Type B pancreatic cell (in vitro differentiated cells): ENCODE measurements at places on chromosomes 13 and 19. TPM values are rescaled to one million over a fixed set of nuclear protein-coding genes. Genes with fewer than 3 reads are reported as not detected.
A peak's percentile ranks its signal among the peaks of the same experiment; 100 is the strongest.

STARD13 gene
- 12.1 and 24.7 TPM in 2 replicates for total RNA-seq

CCDC61 gene
- total RNA-seq = 16.9 and 19.4 TPM in 2 replicates

NUP62 gene
- total RNA-seq = 77.4 and 88.8 TPM in 2 replicates

LRP3 gene
- 24.2 and 49.6 TPM in 2 replicates for total RNA-seq

DNA sequence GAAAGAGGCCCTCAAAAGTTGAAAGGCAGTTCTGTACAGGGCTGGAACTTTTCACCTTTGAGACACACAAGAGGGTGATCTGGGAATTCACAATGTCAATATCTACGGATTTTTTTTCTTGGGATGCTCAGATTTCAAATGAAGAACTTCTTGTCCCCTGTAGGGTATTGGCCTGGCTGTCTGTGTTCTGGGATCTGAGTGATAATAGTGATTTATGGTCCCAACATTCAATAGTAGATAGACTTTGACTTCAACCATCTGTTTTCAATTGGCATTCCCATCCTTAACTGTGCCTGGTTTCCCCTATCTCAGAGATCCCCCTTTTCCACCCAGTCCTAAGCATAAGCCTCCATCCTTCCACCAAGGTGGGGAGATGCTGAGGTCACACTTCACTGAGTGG is 274.1 kb downstream of the COG6 start:
- H3K4me1 ChIP-seq = peaks cover 22% of the 10 kb centered on the region
- no peak for DNase-seq
- no peak overlapping the region for H3K27ac ChIP-seq
- peaks cover 4% of the 10 kb centered on the region for H3K36me3 ChIP-seq
- H3K27me3 ChIP-seq = no peaks in the 10 kb centered on the region
- no peak overlapping the region for H3K4me3 ChIP-seq

GRCh38 chr13:86559901-86560300 is 760.7 kb upstream of the SLITRK6 start:
- DNase-seq = no peak
- H3K4me3 ChIP-seq = no peak overlapping the region
- no peaks in the 10 kb centered on the region for H3K27me3 ChIP-seq
- no peak overlapping the region for H3K27ac ChIP-seq
- no peaks in the 10 kb centered on the region for H3K4me1 ChIP-seq
- no peaks in the 10 kb centered on the region for H3K36me3 ChIP-seq

DNA sequence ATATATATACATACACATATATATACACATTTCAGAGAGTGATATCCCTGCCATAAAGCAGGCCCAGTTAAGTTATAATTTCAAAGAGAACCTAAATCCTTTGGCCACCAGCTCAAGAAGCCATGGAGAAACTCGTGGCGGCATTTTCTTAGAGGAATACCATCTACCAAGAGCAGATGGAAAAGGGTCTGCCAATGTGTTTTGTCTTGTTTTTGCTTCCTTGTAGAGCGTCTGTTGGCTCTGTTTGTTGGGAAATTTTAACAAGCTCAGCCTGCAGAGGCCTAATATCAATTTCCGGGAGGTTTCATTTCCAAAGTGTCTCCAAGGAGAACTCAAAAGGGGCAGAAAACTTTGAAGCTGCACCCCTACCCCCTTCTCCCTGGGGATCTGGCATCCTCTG is 140.5 kb downstream of the IER2 start:
- no peaks in the 10 kb centered on the region for H3K36me3 ChIP-seq
- DNase-seq = no peak
- no peak overlapping the region for H3K4me3 ChIP-seq
- no peak overlapping the region for H3K27ac ChIP-seq

DNA sequence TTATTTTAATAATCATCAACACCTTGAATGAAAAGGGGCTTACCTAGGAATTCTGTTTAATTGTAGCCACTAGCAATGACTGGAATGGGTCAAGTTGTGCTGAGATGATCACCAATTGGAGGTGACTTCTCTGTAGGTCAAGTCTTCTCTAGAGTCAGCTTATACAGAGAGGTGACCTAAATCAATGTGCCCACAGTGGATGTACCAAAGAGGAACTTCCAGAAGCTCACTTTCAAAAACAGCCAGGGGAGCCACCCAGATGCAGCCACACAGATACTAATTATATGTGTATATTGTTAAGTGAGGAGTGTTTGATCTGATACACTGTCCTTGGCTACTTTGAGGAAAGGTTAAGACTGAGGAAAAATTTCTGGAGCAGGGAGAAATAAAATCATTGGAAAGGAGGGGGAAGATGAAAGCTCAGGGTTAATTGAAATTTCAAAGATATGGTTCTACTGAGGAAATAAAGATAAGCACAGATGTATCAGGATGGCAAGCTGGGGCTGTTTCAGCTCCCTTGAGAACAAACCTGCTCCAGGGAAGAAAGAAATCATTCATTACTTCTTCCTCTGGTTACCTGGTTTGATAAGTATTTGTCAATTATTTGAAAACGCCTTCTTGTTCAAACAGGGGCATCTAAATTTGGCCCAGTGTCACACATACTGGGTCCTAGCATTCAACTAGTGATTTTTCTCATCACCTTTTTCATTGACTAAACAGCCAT is 5.1 kb downstream of the GPR183 start:
- H3K36me3 ChIP-seq = peaks cover 18% of the 10 kb centered on the region
- no peak overlapping the region for H3K27ac ChIP-seq
- H3K4me3 ChIP-seq = no peak overlapping the region
- H3K27me3 ChIP-seq = no peaks in the 10 kb centered on the region

GRCh38 chr19:17610384-17610783 is 54.9 kb downstream of the COLGALT1 start:
- no peak for DNase-seq
- H3K4me1 ChIP-seq = no peaks in the 10 kb centered on the region
- no peak overlapping the region for H3K27ac ChIP-seq
- H3K36me3 ChIP-seq = no peaks in the 10 kb centered on the region

DNA sequence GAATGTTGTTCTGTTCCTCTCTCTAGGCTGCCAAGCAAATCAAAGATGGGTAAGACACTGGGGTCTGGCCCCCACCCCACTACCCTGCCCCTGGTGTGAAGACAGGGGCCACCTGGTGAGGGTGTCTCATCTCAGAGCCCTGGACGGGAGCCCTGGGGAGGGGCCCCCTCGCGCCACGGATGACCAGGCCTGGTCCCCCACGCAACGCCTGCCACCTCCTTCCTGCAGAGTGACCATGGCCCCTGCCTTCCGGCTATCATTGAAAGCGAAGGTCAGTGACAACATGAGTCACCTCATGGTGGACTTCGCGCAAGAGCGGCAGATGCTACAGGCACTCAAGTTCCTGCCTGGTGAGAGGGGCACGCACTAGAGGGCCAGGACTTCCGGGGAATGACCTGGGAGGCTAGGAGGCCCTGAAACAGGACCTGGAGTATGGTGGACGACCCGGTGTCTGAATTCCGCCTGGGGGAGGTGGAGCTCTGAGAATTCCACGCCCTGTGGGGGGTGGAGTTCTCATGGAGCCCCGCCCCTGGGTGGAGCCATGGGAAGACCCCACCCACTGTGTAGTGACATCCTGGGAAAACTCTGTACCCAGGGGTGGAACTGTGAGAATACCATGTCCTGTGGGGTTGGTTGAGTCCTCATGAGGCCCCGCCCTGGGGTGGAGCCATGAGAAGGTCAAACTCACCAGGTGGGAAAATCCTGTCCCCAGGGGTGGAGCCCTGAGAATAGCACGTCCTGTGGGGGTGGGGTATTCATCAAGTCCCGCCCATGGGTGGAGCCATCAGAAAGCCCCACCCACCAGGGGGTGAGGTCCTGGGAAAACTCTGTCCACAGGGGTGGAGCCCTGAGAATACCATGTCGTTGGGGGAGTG is 6.1 kb downstream of the FSD1 start:
- H3K4me3 ChIP-seq = no peak overlapping the region
- H3K27me3 ChIP-seq = no peaks in the 10 kb centered on the region
- no peaks in the 10 kb centered on the region for H3K4me1 ChIP-seq
- H3K27ac ChIP-seq = no peak overlapping the region

- no peak within 1 kb of the TSS for H3K4me3 ChIP-seq
- peak within 1 kb of the TSS; percentile 74 for H3K27ac ChIP-seq
- no peak for DNase-seq
- H3K27me3 ChIP-seq = peaks cover 9% of the 10 kb centered on the region
- H3K36me3 ChIP-seq = no peaks in the 10 kb centered on the region
These were observed at the start of gene IL4I1 for GRCh38 chr19:49896863-49897621. IL4I1 (minus strand) TSS chr19:49896887; CDS start chr19:49896160, 727 bp downstream.

- H3K27ac ChIP-seq = no peak overlapping the region
- no peaks in the 10 kb centered on the region for H3K4me1 ChIP-seq
- no peaks in the 10 kb centered on the region for H3K27me3 ChIP-seq
- DNase-seq = no peak
- H3K36me3 ChIP-seq = no peaks in the 10 kb centered on the region
These were observed 397.4 kb downstream of the SPRY2 start for GRCh38 chr13:79943346-79944023.

- H3K36me3 ChIP-seq = no peaks in the 10 kb centered on the region
- H3K27me3 ChIP-seq = peaks cover 41% of the 10 kb centered on the region
- no peak overlapping the region for H3K27ac ChIP-seq
These were observed 8.2 kb downstream of the REX1BD start for GRCh38 chr19:18596752-18597157.

DNA sequence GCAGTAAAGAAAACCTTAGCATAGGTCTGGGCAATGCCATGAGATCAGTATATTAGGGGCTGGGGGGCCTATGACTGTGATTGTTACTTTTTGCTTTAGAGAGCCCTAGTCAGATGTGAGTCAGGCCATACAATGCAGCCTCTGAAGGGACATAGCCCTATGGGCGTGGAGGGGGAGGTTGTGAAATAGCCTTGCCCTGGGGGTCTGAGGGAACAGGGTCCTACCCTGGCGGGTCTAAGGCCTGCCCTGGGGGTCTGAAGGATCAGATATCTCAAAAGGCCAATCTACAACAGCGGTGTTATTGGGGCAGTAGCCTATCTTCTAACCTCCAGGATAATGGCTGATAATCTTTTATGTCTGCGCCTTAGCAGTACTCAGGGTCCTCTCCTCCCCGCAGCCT is 13.8 kb upstream of the SLC1A5 start:
- no peak overlapping the region for H3K27ac ChIP-seq
- no peaks in the 10 kb centered on the region for H3K36me3 ChIP-seq
- DNase-seq = no peak
- no peaks in the 10 kb centered on the region for H3K4me1 ChIP-seq
- H3K27me3 ChIP-seq = no peaks in the 10 kb centered on the region
- H3K4me3 ChIP-seq = no peak overlapping the region

DNA sequence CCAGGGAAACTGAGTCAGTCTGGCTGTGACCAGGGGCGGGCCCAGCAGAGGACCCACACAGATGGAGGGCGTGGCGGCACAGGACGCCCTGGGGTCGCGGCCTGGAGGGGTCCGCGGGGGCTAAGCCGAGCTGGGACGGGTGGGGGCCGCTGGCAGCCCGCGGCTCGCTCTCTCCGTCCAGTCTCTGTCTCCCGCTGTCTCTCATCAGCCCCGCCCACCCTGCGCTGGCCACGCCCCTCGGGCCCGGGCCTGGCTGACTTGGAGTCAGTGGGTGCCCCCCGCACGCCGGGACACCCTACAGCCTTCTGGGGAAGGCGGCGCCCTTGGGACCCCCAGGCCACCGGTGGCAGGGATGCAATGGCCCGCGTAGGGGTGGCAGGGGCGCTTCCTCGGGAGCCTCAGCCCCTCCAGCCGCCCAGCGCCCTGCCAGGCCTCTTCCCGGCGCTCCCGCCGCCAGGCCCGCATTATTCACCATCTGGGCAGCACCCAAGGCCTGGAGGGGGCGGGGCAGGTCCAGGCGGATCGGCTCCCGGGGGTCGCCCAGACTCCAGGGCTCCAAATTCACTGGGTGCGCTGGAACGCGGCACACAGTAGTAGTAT is at the start of gene TBXA2R:
Gene TBXA2R (minus strand): TSS at position 186 of the 600 bp plus-strand sequence. CDS start 6,241 bp downstream, outside the sequence.
- no peak within 1 kb of the TSS for H3K27ac ChIP-seq
- H3K27me3 ChIP-seq = peaks cover 14% of the 10 kb centered on the region
- peaks cover 7% of the 10 kb centered on the region for H3K4me1 ChIP-seq
- no peak within 1 kb of the TSS for H3K4me3 ChIP-seq
- DNase-seq = no peak
- H3K36me3 ChIP-seq = no peaks in the 10 kb centered on the region

DNA sequence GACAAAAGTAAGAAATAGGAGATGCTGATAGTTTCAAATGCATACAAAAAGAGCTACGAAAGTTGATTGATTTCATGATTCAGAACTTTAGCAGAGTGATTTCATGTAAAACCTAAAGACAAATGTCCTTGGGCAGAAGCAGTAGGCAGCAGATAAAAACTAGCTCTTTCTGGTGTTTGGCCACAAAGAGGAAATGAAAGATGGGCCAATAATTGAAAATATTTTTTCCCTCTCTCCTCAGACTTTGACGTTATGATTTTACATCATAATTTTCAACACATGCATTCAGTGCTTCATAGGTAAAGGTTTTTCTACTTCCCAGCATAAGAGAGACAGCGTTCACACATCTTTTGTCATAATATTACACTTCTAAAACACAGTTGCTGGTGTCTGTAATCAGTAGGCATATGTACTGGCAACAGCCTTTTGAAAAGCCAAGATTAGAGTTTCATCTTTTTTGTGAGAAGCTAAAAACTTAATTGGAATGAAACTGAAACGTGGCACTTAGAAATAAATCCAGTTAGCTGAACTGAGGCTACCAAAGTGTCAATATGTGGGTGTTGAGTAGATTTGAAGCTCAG is 9.3 kb downstream of the SCEL start:
- peak overlapping the region; percentile 73 for H3K27ac ChIP-seq
- DNase-seq = no peak
